ENCODE measurements at places on chromosomes 2 and 18.

GRCh38 chr18:8516371-8517250 is 92.6 kb upstream of the RAB12 start:
- DNase-seq = no peak

DNA sequence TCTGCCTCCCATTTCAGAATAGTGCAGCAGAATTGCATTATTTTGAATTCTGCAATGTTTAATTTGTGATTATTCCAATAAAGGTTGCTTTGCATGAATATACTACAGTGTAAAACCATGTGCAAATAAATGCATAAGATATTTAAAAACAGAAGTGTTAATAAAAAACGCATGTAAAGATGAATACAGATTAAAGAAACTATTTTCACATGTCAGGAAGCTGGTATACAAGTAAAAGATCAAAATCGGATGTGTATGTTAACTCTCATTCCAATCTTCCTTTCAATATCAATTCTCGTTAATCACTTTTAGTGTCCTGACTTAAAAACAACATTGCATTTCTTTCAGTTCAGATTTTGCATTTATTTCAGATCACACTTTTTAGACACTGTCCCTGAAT is 3.1 kb downstream of the MCEE start:
- DNase-seq = no peak

DNA sequence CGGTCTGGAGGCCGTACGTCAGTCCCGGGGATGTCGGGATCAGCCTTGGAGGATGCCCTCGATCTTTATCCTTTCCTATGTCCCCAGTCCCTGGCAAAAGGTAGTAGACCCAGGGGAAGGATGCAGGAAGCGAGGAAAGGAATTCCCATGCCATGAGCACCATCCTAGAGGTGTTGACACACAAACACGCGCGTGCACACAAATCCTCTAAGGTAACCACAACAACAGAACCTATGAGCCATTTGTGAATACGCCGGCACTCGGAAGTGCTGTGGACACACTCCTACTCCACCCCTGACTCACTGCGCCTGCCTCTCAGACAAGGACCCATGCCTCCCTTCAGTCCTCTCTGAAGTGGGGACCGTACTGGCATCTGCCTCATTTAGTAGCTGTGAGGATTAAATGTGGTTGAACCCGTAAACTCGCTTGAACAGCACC is 11.3 kb upstream of the MLPH start:
- DNase-seq = no peak

GRCh38 chr2:170212625-170213280 is 34.8 kb downstream of the MYO3B start:
- DNase-seq = no peak

GRCh38 chr2:152505495-152505906 is 170.5 kb downstream of the FMNL2 start:
- DNase-seq = no peak

DNA sequence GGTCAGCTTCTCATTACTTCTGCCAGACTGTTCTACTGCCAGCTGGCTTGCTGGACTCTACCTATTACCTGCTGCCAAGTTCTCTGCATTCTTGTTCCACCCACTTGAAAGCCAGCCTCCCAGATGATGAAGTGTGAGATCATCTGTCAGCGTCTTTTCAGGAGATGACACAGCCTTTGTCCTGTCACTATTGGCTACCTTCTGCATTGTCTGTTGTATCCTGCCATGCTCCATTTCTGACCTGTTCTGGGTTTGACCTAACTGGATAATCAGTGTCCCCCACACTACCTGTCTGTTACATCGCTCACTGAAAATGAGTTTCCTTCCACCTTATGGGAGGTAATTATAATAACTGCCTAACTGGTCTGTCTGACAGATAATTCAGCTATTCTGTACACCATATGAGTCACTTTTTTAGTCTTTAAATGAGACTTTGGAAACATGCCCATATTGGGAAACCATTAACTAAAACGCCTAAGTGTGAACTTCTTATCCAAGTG is 520.6 kb downstream of the METTL4 start:
- DNase-seq = no peak

DNA sequence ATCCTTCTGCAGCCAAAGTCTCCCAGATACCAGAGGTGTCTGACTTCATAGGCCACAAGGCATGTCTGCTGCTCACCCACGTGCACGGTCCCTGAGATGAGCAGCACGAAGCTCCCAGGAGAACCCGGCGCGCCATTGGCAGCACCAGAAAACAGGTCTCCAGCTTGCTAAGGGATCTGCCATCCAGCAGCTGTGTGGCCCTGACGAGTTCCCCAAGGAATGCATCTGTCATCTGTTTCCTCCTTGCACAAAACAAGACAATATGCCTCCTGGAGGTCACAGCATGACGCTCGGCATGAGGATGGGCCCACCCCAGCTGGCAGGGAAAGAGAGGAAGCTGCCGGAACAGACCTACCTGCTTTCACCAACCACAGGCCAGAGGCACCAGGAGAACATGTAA is 29.2 kb downstream of the HS6ST1 start:
- no peak for DNase-seq

DNA sequence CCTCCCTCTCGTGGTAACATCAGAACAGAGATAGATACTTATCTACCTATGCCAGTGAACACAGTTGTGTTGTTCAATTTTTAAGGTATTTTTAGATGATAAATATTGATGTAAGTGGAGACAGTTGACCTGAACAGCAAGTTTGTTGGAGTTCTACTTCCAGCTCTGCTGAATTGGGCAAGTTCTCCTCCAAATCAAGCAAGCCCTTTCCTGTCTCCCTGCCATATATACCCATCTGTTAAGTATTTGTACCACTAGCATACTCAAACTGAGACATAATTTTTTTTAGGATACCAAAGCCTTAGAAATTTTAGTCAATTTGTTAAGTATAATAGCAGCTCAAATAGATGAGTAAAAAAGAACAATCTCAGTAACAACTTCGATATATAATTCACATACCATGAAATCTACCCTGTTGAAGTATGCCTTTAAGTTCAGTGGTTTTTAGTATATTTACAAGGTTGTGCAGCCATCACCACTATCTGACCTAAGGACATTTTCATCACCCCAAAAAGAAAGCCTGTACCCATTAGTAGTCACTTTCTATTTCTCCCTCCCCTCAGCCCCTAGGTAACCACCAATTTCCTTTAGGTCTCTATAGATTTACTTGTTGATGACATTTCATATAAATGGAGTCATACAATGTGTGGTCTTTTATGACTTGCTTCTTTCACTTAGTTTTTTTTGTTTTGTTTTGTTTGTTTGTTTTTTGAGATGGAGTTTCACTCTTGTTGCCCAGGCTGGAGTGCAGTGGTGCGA is 61.8 kb downstream of the COX7A2L start:
- no peak for DNase-seq

- no peak for DNase-seq
These were observed 6.5 kb upstream of the VPS54 start for GRCh38 chr2:64025741-64026140.

- no peak for DNase-seq
These were observed 697 bp upstream of the SPATS2L start for GRCh38 chr2:200305797-200306195.

DNA sequence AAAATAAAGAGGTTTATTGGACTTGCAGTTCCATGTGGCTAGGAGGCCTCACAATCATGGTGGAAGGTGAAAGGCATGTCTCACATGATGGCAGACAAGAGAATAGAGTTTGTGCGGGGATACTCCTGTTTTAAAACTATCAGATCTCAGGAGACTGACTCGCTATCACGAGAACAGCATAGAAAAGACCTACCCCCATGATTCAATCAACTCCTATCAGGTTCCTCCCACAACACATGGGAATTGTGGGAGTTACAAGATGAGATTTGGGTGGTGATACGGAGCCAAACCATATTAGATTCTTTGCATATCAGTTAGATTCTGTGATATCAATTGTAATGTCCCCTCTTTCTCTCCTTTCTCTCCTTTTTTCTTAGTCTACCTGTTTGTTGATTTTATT is 1178.7 kb upstream of the LRRTM1 start:
- DNase-seq = no peak

DNA sequence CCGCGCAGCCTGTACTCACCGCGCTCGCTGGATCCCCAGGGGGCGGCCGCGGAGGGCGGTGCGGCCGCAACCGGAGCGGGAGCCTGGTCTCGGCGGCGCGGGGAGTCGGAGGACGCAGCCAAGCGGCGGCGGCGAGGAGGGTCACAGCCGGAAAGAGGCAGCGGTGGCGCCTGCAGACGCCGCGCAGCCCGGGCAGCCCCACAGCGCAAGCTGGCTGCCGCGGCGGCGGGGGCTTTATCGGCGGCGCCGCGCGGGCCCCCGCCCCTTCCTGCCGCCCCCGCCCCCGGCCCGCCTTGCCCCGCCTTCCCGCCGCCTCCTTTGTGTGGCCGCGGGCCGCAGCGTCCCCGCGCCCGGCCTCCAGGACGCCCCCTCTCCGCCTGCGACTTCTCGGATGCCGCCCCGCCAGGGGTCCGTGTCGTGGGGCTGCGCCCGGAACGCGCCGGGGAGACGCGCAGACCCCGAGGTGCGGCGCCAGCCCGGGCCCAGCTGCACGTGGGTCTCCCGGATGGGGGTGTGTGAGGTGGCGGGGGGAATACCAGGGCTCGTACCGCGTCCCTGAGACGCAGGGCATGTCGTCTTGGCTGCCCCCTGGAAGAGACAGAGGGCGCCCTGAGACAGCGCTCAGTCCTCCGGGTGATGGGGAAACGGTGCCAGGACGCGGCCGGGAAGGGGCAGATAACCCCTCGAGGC is at the start of gene SERPINE2:
Gene SERPINE2 (minus strand): TSS at position 207 of the 690 bp plus-strand sequence. CDS start 37,386 bp downstream, outside the sequence.
- no peak for DNase-seq

DNA sequence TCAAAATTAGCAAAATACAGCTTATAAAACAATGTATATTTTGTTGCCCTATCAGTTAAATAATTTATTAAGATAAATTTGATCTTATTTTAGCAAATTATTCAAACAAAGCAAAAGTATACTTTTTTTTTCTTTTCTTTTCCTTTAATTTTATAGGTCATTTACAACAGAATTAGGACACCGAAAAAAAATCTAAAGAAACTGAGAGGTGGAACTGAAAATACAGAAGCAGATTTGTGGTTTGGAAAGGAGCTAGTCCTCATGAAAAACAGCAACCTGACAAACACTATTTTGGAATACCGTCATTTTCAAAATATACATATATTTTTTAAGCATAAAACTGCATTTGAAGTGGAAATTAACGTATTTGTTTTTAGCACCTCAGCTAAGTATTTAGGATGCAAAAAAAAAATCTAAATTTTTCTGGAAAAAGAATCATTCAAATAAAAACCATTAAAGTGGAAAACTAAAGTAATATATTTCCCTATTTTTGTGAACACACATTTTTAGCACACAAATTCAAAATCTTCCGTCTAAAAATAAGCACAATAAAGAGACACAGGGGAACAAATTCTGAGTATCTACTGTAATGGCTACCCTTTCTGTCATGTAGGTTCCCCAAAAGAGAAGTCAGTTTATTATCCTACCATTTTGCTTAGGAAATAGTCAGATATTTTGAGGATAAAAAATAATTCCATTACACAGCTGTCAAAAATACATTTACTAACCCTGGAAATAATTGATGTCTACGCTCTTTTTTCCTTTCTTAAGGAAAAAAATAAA is 2.7 kb downstream of the CCDC88A start:
- no peak for DNase-seq

DNA sequence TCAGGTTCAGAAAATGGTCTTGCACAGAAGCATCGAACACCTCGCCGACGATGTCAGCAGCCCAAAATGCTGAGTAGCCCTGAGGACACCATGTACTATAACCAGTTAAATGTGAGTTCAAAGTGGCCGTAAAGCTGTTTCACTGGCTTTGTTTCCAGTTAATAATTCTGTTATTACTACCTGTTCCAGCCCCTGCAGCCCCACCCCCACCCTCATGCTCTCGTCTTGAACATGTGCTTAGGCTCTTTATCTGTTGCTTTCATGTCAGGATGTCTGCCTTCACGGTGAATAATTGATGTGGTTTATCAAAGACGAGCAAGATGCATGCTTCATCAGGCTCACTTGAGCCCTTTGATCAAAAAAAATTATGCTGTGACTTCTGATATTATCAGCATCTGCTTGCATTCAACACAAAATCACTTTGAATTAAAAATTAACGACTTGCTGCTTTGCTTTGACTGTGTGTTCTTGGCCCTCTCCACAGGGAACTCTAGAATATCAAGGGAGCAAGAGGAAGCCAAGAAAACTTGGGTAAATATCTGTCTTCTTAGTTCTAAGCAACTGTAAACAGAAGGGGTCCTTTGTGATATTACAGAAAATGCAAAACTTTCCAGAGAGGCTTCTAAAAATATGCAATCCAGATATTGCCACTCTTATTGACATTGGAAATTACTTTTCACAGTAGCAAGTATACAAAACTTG is 63.4 kb upstream of the SP5 start:
- DNase-seq = no peak

DNA sequence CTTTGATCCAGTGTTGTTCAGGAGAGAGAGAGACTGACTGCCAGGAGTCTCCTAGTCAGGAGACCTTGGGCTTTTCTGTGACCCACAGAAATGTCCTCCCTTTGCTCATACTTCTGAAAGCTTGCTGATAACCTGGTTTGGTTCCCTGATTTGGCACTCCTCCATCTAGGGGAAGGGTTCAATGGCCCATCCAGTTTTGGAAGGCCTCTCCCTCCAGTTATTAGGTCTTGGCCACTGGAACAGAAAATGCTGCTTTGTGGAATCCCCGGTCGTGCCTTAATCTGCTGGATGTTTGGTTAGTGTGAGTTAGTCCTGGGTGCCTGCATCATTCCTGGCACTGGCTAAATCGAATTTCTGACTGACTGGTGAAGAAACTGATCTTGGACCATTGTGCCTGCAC is 35.7 kb downstream of the KDM3A start:
- DNase-seq = no peak

- DNase-seq = no peak
These were observed 73.7 kb downstream of the GREB1L start for GRCh38 chr18:21315741-21316197.

DNA sequence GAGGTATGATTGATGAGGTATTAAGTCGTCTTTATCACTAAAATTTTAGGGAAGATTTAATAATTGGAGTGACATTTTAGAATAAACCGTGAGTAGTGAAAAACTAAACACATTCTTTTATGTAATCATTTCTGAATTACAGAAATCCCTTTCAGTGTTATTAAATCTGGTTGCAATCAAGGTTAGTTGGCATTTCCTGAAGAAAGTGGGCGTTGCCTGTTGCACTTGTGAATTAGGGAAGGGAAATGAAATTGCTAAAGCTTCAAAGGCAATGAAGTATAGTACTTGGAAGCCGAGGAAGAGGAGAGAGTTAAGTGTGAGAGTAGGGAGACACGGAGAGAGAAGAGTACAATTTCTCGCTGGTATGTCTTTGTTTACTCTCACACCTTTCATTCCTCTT is 274.5 kb downstream of the SLC8A1 start:
- DNase-seq = no peak

DNA sequence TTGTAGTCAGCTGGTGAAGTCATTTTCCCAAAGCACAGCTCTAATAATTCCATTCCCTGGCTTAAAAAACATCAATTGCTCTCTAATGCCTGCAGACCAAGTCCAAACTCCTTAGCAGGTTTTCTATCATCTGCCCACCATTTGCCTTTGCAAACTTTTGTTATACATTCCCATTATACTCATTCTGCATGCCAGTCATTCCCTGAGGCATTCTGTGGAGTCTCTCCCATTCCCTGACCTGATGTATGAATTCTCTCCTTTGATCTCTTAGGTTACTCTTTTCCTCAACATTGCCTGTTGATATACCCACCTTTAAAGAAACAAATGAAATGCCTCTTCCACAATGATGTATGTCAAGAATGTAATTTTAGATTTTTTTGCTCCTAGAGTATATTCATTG is 852.0 kb upstream of the FSHR start:
- no peak for DNase-seq

GRCh38 chr18:62981566-62981965 is 266.2 kb downstream of the PHLPP1 start:
- DNase-seq = no peak

- no peak for DNase-seq
These were observed 2.3 kb downstream of the HJURP start for GRCh38 chr2:233852056-233852455.

- no peak for DNase-seq
These were observed 23.4 kb upstream of the GALNT14 start for GRCh38 chr2:31161637-31162036.
